ENCODE measurements at places on chromosomes 6 and 20. TPM values are rescaled to one million over a fixed set of nuclear protein-coding genes. Genes with fewer than 3 reads are reported as not detected.

DNA sequence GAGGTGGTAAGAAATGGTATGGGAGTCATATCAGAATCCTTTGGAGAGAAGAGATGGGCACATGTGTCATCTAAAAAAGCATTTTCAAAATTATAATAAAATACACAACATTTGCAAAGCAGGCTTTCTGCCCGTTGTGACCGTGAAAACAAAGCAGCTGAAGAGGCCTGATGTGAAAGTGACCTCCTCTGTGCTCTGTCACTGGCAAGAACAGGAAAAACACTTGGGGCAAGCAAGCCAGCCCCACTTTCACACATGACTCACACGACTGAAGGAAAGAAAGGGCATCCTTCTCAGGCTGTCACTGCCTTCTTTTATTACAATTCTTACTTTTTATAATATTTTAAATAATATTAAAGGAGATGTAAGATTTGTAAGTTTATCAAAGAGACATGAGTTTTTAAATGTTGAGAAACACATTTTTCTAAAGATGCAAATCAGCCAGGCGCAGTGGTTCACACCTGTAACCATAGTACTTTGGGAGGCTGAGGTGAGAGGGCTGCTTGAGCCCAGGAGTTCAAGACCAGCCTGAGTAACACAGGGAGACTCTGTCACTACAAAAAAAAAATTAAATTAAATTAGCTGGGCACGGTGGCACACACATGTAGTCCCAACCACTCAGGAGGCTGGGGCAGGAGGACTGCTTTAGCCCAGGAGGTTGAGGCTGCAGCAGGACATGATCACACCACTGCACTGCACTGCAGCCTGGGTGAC lies 143.7 kb downstream of the BTBD9 start:
- H3K4me1 ChIP-seq = peaks cover 7% of the 10 kb centered on the region
- H3K4me3 ChIP-seq = no peak overlapping the region
- no peak overlapping the region for H3K27ac ChIP-seq
- no peaks in the 10 kb centered on the region for H3K36me3 ChIP-seq

Gene BPIFB4
- total RNA-seq = not detected

DNA sequence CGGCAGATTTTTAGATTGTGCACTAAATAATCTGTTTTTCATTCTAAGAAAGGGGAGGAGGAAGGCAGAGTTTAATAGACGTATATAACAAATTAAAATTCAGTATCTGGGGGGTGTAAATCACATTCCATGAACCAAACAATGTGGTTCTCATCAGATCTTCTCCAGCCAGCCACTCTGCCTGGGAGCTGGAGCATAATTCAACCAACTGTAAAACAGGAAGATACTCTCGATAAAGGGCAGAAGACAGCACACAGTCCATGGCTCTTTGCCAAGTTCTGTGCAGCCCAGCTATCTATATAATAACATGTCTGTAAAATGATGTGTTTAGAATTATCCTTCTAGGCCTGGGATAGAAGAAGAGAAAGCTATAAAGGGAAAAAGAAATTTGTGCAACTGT lies 289.9 kb upstream of the ZFP64 start:
- H3K27me3 ChIP-seq = no peaks in the 10 kb centered on the region
- H3K4me1 ChIP-seq = no peaks in the 10 kb centered on the region
- no peak overlapping the region for H3K4me3 ChIP-seq
- no peak for DNase-seq
- H3K27ac ChIP-seq = no peak overlapping the region
- H3K36me3 ChIP-seq = no peaks in the 10 kb centered on the region

DNA sequence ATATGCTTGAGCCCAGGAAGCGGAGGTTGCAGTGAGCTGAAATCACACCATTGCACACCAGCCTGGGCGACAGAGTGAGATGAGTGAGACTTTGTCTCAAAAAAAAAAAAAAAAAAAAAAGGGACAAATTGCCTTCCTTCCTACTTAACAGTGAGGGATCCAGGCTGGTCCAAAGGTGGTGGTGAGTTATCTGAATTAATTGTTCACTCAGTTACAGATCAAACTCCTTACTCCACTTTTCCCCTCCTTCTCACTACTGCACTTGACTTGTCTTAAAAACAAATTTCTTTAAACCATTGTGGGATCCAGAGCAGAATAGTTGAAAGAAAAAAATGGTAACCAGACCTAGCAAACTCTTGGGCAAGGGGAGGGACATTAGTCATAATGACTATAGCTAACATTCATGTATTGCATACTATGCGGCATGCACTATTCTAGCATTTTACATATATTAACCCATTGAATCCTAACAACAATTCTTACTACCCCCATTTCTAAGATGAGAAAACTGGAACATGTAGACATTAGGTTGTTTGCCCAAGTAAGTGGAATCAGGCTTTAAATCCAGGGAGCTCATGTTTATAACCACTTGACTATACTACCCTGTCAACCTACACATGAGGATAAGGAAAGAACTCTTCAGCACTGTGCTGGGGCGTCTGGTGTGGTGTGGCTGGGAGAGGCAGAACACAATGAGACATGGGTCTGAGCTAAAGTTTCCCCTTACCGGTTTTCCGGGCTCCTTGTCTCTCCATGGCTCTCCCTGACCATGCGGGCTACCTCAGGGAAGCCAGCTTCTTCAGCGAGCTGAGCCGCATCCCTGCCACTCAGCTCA lies 1.5 kb downstream of the GPANK1 start:
- H3K27me3 ChIP-seq = no peaks in the 10 kb centered on the region
- DNase-seq = no peak
- peak overlapping the region; percentile 85 for H3K4me3 ChIP-seq
- H3K36me3 ChIP-seq = peaks cover 25% of the 10 kb centered on the region
- peak overlapping the region; percentile 98 for H3K27ac ChIP-seq

DNA sequence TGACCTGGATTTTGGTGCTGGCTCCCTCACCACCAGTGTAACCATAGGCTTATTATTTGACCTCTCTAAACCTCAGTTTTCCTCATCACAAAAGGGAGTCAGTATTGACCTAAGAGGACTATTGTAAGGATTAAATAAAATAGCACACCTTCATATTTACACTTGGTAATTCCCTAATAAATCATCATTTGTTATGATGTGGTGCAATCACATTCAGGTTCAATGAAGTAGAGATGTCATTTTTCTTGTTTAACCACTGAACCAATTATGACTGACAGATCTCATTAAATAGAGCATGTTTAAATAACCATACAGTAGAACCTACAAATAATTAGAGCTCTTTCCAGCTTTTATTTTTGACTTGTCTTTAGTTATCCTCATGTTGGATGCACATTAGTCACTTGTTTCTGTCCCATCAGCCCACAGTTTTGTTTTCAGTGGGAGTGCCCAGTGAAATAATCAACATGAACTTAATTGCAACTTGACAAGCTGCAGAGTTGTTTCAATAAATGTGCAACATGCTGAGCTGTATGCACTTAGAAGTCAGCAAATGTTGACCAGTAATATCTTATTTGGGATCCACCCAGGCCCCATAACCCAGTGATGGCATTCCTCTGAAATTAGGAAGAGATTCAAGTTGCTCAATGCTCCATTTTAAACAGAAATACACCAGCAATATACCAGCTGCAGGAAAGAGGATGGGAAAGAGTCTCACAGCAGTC lies 451.7 kb upstream of the MARCKS start:
- no peaks in the 10 kb centered on the region for H3K27me3 ChIP-seq
- no peaks in the 10 kb centered on the region for H3K36me3 ChIP-seq
- DNase-seq = no peak

DNA sequence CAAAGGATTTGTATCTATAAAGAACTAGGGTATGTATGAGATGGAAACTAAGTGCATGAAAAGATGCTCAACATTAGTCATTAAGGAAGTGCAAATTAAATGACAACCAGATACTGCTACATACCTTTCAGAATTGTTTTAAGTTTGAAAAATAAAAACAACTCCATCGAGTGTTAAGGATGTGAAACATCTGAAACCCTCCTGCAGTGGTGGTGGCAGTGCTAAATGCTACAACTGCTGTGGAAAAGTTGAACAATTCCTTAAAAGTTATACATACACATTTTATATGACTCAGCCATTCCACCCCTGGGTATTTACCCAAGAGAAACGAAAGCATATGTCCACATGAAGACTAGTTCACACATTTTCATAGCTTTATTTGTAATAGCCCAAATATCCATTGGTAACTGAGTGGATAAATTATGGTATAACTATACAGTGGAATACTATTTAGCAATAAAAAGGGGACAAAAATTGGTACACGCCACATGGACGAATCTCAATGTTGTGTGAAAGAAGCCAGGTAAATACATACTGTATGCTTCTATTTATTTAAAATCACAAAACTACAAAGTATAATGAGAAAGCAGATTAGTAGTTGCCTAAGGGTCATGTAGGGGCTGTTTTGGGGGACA lies 10.6 kb downstream of the ARMH2 start:
- peaks cover 15% of the 10 kb centered on the region for H3K36me3 ChIP-seq
- H3K27ac ChIP-seq = no peak overlapping the region
- DNase-seq = no peak
- no peak overlapping the region for H3K4me3 ChIP-seq
- H3K27me3 ChIP-seq = no peaks in the 10 kb centered on the region

Gene CST2
- total RNA-seq = not detected

GRCh38 chr6:70186461-70186860 lies 116.4 kb downstream of the COL9A1 start:
- H3K27me3 ChIP-seq = no peaks in the 10 kb centered on the region
- no peak for DNase-seq
- H3K27ac ChIP-seq = no peak overlapping the region
- H3K4me3 ChIP-seq = no peak overlapping the region

DNA sequence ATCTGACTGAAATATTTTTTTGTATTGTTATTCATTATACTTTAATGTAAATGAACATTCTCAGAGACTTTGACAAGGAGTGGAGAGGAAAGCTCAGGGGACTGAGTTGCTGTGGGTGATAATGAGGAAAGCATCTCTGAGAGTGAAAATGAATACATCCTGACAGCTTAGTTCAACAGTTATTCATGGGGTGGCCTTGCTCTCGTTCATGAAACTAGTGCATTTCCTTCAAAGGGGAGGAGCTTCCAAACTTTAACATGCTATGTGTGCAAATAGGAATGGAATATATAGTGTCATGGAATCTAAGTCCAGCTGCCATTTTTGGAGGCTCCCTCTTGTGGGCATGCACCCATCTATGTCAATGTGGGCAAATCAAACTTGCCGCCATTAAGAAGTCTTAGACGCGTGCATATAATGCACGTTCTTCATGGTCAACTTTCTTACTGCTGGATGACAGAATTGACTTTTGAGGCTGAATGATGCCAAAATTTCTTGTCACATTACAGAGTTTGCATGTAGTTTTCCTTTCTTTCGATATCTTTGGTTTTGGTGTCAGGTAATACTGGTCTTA lies 124.3 kb upstream of the TMEM170B start:
- H3K4me1 ChIP-seq = no peaks in the 10 kb centered on the region
- no peaks in the 10 kb centered on the region for H3K36me3 ChIP-seq
- no peak overlapping the region for H3K27ac ChIP-seq
- no peak for DNase-seq

Gene HCK
- 28.0 TPM for total RNA-seq

- H3K27me3 ChIP-seq = no peaks in the 10 kb centered on the region
- no peaks in the 10 kb centered on the region for H3K4me1 ChIP-seq
- DNase-seq = no peak
- H3K36me3 ChIP-seq = no peaks in the 10 kb centered on the region
- no peak overlapping the region for H3K27ac ChIP-seq
These were observed 47.0 kb downstream of the ARHGAP18 start for GRCh38 chr6:129662980-129663431.

- peak overlapping the region; percentile 47 for H3K4me3 ChIP-seq
- peaks cover 55% of the 10 kb centered on the region for H3K27me3 ChIP-seq
- peak overlapping the region; percentile 36 for H3K27ac ChIP-seq
- no peak for DNase-seq
These were observed 36.8 kb downstream of the NCR2 start for GRCh38 chr6:41371992-41372831.

Gene ABHD12
- total RNA-seq = 31.0 TPM

- no peak for DNase-seq
- no peak overlapping the region for H3K4me3 ChIP-seq
- no peaks in the 10 kb centered on the region for H3K27me3 ChIP-seq
- no peak overlapping the region for H3K27ac ChIP-seq
These were observed 155.0 kb downstream of the GJA10 start for GRCh38 chr6:90049295-90049694.

GRCh38 chr6:105345506-105345905 lies 57.4 kb downstream of the PREP start:
- no peak for DNase-seq
- H3K36me3 ChIP-seq = no peaks in the 10 kb centered on the region
- no peaks in the 10 kb centered on the region for H3K27me3 ChIP-seq
- H3K27ac ChIP-seq = peak overlapping the region; percentile 14

- no peaks in the 10 kb centered on the region for H3K36me3 ChIP-seq
- H3K27me3 ChIP-seq = peaks cover 89% of the 10 kb centered on the region
- no peak overlapping the region for H3K27ac ChIP-seq
- H3K4me1 ChIP-seq = peaks cover 27% of the 10 kb centered on the region
- DNase-seq = peak; percentile 59
- peak overlapping the region; percentile 44 for H3K4me3 ChIP-seq
These were observed 17.4 kb upstream of the PRDM13 start for GRCh38 chr6:99589290-99589672.

- no peaks in the 10 kb centered on the region for H3K36me3 ChIP-seq
- no peaks in the 10 kb centered on the region for H3K27me3 ChIP-seq
- H3K4me3 ChIP-seq = no peak overlapping the region
- H3K27ac ChIP-seq = peak overlapping the region; percentile 80
- no peak for DNase-seq
These were observed 15.7 kb downstream of the ADTRP start for GRCh38 chr6:11762794-11763459.

Data from sigmoid colon (tissue), 7 donors.